ENCODE measurements at places on chromosomes 4 and X. TPM values are rescaled to one million over a fixed set of nuclear protein-coding genes. Genes with fewer than 3 reads are reported as not detected.

GLRA2 gene
- total RNA-seq = not detected

GPC3 gene
- 0.15 TPM for total RNA-seq

HOPX gene
- total RNA-seq = not detected

BMX gene
- total RNA-seq = not detected

C4orf17 gene
- not detected for total RNA-seq

NXF2B gene
- total RNA-seq = not detected

MTCP1 gene
- 12.7 TPM for total RNA-seq

STK32B gene
- total RNA-seq = 3.1 TPM

PABPC5 gene
- 4.0 TPM for total RNA-seq

All from melanocyte of skin (primary cell).